ENCODE measurements at places on chromosomes 12 and 14. TPM values are rescaled to one million over a fixed set of nuclear protein-coding genes. Genes with fewer than 3 reads are reported as not detected.

COL2A1 gene
- not detected for total RNA-seq

- DNase-seq = peak; percentile 78
Observed at GRCh38 chr12:19273482-19274330, 144.2 kb downstream of the PLEKHA5 start.

DNA sequence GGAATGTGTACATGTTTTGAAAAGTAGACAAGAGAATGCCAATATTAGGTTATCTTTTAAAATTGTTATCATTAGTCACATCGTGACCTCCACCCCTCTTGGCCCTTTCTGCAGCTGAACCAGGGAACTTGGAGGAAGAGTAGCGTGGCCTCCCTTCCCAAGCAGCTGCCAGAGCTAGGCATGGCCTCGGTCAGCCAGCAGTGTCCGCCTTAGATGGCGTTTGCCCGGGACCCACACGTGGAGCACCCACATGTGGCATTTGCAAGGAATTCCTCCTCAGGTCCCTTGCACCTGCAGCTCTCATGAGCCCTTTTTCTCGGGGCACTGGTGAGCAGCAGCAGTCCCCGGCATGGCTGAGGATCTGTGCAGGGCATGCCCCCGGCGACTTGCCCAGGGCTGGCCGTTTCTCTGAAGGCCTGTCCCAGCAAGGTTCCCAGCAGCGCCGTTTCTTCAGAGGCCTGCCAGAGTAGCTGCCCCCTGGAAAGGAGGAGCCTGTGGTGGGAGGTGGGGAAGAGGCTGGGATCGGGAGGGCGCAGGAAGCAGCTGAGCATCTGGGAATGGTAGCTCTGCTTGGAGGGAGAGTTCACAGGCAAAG is 10.8 kb downstream of the JDP2 start:
- no peak for DNase-seq

GRCh38 chr14:21308479-21309237 is 28.8 kb downstream of the RPGRIP1 start:
- DNase-seq = no peak

DNA sequence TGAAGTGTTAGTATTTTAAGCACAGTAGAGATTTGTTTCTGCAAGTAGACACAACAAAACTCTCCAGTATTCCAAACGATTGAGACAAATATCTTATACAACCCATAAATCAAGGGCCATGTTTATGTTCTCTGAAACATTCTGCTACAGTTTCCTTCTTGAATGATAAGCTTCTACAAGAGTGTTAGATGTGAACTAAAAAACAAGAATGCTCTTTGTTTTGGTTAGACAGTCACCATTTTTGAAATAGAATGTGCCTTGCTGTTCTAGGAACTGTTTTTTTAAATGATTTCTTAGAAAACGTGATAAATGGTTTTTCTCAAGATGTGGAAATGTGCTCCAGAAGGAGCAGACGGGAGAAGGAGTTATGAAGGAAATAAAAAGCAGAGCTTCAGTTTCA is 1656.3 kb upstream of the FLRT2 start:
- DNase-seq = no peak

- no peak for DNase-seq
Observed at GRCh38 chr12:75478116-75478794, 2.3 kb upstream of the GLIPR1 start.

- DNase-seq = no peak
Observed at GRCh38 chr12:14394317-14395073, 29.0 kb downstream of the ATF7IP start.

ALG10 gene
- 10.8 TPM for total RNA-seq

ASIC1 gene
- total RNA-seq = 5.5 TPM

PRH2 gene
- total RNA-seq = not detected

NPFF gene
- not detected for total RNA-seq

GRCh38 chr12:103392722-103393121 is 103.0 kb downstream of the C12orf42 start:
- DNase-seq = no peak

DNA sequence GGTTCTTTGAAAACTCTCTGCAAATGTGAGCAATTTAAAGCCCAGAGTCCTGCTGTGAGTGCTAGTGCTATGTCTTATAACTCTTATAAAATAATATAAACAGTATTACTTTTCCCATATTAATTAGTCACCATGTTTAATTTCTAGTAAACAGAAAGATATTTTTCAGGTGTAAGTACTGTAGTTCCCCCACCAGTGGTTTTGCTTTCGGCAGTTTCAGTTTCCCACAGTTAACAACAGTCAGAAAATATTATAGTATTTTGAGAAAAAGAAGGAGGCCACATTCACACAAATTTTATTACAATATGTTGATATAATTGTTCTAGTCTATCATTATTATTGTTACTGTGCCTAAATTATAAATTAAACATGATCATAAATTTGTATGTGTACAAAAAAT is 800.5 kb downstream of the LRFN5 start:
- DNase-seq = no peak

DNA sequence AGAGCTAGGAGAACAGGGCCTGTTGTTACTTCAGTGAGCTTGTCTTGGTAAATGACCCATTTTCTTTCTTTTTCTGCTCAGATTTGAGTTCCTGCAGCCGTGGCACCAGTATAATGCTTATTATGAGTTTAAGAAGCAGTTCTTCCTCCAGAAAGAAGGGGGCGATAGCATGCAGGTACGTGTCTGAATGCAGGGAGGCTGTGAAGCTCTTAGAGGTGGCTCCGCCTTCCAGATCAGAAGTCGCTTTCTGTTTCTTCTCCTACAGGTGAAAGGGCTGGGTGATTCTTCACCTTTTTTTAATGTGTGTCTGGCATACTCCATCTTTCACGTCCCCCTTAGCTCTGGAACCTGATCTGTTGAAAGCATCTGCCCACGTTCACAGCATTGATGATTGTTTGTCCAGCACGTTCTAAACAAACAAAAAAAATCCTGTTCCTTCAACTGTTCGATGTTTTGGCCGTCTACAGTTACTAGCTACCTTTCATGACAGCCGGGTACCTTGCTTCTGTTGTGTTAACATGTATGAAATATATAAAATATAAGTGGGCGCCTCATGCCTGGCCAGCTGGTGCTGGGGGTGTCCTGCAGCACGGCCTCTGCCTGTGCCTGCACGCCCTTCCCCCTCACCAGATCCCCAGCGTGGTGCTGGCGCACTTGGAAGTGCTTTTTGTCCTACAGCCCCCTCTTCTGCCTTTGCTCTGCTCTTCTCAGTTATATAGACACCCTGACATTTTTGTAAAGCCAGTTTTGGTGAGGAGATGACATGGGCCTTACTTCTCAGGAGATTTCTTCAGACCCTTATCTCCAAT is 44.6 kb downstream of the SFSWAP start:
- DNase-seq = no peak

DNA sequence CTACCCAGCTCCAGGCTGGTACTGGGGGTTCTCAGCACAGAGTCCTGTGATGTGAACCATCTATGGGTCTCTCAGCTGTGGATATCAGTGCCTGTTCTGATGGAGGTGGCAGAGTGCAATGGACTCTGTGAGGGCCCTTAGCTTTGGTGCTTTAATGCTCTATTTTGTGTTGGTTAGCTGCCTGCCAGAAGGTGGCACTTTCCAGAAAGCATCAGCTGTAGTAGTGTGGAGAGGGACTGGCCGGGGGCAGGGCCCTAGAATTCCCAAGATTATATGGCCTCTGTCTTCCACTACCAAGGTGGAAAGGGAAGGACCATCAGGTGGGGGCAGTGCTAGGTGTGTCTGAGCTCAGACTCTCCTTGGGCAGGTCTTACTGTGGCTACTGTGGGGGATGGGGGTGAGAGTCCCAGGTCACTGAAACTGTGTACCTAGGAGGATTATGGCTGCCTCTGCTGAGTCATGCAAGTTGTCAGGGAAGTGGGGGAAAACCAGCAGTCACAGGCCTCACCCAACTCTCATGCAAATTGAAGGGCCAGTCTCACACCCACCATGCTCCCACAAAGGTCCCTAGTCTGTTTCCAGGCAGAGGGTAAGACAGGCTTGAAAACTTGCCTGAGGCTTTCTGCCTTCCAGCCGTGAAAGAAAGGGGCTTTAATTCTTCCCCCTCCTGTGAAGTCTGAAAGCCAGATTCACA is 878.1 kb downstream of the C12orf50 start:
- no peak for DNase-seq

HCAR2 gene
- 2.6 TPM for total RNA-seq

DNA sequence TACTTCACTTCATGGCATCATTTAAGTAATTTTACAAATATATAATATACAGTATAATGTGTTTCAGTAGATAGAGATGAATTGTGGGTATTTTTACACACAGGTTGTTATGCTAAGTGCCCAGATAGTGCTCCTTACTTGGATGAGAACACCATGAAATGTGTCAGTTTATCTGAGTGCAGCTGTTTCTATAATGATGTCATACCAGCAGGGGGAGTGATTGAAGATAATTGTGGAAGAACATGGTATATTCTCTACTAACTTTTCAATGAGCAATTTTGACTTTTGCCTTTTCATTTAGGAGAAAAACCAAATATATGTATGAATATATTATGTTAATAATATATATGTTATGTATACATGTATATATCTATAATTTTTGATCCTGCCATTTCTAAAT is 221.6 kb downstream of the LRRK2 start:
- no peak for DNase-seq

DNA sequence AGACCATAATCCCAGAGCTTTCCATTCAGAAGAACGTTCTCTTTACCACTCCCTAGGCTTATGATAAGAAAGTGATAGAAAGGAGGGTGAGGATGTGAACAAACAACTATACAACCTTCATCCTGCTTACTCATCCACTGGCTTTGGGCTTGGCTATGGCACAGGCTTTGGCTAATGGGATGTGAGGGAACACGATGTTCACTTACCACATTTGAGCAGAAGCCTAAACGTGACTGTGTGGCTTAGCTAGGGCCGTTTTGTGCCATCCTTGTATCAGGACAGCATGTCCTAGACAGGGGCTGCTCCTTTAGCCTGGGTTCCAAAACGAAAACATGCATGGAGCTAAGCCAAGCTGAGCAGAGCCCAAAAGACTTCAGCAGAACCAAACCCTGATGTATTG is 118.6 kb upstream of the CCDC175 start:
- DNase-seq = no peak

UBE2N gene
- total RNA-seq = 58.4 TPM

- no peak for DNase-seq
Observed at GRCh38 chr12:76074701-76075336, 9.7 kb downstream of the NAP1L1 start.

CPNE6 gene
- total RNA-seq = not detected

OASL gene
- 1.3 TPM for total RNA-seq

LRP1-AS gene
- total RNA-seq = not detected

DNA sequence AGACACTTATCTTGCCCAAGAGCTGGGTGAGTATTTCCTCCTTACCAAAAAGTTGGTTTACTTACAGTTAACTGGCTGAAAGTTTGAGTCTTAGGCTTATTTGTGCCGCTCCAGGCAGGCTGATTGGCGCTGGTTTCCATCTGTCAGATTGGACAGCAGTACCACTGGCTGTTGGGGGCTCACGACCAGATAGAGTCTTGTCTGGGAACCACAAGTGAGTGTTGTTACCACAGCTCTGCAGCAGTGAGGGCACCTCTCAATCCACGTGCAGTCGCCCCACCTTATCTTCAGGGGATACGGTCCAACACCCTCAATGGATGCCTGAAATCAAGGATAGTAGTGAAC is 58.9 kb downstream of the DDX51 start:
- DNase-seq = no peak

DNA sequence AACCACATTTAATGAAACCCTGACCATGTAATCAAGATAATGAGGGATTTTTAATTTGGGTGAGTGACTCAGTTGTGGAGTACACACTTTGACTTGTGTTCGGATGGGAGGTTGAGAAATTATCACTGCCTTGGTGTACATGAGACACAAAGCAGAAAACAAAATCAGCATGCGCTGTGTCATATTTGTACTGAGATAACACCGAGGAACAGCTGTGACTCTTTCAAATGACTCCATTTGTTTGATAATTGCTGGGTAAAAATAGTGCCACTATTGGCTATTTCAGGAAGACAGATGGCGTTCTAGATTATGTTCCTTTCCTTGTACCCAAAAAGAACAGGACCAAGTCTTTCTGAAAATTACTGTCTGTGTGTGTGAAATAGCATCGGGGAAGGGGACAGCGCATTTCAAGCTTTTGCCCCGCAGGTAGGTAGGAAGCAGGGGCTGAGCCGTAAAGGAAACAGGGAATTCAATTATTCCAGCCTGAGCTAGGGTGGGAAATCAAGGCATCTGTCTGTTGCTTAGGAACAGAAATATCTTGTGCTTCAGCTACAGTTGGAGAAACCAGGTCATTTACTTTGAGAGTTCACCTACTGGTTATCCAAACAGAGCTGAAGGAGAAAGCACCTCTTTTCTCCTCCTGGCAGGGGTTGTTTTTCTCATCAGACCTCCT is 114.3 kb downstream of the SNAPC1 start:
- no peak for DNase-seq

DNA sequence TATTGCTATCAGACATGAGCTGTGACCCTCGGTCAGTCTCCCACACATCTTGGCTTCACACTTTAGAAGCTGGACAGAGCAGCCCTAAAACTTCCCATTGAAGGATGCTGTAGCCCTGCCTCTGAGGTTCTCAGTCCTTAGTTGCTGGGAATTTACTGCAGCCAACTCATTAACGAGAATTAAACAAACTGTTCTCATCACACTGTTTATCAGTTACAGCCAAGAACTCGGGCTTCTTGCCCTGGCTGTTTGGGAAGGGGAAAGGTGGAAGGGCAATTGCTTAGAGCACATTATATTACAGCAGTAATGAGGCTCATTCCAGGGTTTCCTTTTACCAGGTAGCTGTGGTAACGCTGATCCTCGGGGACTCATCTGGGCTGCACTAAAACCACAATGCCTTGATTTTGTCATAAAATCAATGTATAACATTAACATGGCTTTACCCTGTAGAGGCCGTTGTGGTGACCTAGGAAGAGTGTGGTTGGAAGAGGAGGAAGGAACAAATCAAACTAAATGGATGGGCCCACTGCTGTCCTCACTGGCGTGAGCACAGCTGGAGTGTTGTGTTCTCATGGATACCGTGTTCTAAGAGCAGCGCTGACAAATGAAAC is 87.1 kb downstream of the GPR135 start:
- no peak for DNase-seq

GPR162 gene
- total RNA-seq = 4.5 TPM

CLEC4C gene
- total RNA-seq = not detected

DNA sequence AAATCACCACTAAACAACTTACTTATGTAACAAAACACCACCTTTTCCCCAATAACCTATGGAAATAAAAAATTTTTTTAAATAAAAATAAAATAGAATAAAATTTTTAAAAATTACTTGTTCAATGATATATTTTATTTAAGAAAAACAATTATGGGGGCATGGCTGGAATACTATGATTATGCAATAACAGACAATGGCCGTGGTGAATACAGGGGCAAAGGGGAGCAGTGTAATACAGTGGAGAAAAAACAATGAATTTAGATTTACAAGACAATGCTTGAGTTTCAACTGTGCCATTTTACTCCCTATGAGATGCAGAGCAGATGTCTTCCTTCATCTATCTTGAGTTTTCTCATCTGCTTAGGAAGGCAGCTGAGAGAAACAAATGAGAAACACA is 72.9 kb downstream of the BLTP3B start:
- DNase-seq = no peak

SLC38A2 gene
- total RNA-seq = 285 TPM

- peak; percentile 33 for DNase-seq
Observed at GRCh38 chr14:101355284-101355683, 206.0 kb upstream of the DIO3 start.

FZD10 gene
- 1.5 TPM for total RNA-seq

TMEM132C gene
- total RNA-seq = 13.5 TPM
